Effector CD8-positive, alpha-beta T cell (primary cell): ENCODE measurements at places on chromosomes 7 and 10.

DNA sequence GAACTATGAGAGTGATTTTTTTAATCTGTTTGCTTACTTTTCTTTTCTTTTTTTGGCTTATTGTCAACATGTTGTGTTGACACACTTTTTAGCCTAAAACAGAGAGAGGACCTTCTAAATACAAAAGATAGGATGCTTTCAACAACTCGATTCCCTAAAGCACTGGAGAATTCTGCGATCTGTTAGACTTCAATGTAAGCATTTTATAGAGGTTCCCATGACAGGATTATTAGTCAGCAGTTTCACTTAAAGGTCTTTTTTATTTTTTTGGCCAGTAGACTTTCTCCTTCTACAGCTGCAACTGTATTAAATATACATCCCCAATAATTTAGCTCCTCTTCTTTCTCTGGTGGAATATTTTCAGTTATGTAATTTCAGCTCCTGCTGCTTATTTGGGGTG, 12.7 kb upstream of the NRP1 start:
- no peak for DNase-seq

DNA sequence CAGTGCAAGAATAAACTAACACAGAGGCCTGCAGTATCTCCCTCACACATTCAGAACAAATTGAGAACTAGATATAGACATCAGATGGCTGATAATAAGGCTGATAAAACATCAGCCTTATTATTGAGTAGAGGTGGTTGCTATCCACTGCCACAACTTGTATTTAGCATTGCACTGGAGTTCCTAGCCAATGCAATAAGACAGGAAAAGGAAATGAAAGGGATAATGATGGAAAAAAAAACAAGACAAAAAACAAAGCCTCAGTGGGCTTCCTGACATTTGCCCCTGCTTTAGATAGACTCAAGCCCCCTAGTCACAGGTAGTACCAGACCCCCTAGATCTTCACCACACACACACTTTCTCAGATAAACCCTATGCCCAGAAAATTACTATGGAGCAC, 33.2 kb upstream of the ELN start:
- DNase-seq = no peak

- DNase-seq = no peak
These were observed 305.8 kb downstream of the KIF20B start for GRCh38 chr10:90007226-90007625.

DNA sequence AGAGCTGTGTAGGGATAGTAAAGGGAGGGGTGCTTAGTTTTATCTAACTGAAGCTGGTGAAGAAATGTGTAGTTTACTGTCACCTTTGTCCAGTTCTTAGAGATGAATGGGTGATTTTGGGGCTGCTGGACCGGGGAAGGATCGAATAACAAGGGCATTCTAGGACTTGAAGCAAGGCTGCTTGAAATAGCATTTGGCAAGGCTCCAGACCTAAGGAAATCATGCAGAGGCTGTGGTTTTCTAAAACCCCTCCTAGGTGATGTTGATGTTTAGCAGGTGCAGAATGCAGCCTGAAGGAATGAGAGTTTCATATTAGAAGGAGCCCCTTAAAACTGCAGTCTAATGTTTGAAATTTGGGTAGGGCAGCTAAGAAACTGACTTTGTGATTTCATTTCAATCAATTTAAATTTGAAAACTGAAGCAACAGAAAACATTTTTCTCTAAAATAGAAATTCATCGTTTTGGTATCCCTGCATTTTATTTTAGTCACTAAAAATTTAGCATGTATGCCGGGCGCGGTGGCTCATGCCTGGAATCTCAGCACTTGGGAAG, 68.5 kb downstream of the TET1 start:
- DNase-seq = no peak

DNA sequence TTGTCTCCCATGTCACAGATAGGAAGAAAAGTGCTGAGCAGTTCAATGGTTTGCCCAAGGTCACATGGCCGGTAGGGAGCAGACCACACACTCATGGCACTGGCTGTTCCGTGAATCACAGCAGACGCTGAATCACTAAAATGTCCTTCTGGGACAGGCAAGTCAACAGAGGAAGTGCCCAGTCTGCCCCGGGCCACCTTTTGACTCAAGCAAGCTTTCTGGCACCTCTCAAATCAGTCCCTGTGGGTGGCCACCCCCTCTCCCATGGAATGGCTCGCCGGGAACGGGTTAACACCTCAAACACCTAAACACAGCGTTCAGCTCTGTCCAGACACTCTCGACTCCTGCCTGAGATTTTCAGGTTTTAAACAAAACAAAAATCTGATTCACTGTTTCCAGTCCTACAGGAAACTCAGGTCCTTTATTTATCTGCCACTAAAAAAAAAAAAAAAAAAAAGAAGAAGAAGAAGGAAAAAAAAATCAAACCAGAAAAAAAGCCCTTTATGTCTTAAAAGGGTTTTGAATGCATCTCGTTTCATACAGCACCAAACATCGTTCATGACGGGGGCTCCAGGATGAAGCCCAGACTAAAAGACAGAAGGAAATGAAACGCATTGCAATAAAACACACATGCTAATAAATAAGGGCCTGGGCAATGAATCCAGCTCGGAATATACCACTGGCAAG, 15.5 kb downstream of the CARD11 start:
- DNase-seq = no peak

DNA sequence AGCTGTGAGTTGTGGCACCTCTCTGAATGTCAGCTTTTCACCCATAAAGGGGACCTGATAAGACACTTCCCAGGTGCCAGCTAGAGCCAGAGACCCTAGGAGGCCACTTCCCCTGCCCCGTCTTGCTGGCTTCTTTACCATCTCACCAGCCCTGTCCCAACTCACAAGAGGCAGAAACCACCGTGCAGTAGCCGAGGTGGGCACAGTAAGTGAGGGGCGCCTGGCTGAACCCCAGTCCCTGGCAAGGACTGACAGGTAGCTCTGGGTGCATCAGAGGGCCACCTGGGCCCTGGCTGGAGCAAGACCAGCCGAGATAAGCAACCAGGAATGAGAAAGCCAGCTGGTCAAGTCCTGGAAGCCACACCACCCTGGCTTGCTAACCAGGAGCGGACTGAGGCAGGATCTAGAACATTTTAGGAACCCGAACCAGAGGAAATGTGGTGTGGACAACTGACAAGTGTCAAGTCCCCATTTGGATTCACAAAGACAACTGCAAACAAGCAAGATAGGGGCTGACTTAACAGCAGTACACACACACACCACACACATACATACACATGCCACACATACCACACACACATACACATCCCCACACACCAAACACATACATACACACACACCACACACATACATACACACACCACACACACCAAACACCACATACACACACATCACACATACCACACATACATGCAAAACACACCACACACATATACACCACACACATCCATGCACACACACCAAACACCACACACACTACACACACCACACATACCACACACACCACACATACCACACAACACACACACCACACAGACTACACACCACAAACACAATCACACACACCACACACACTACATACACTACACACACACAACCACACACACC, 20.8 kb downstream of the OGDHL start:
- no peak for DNase-seq

DNA sequence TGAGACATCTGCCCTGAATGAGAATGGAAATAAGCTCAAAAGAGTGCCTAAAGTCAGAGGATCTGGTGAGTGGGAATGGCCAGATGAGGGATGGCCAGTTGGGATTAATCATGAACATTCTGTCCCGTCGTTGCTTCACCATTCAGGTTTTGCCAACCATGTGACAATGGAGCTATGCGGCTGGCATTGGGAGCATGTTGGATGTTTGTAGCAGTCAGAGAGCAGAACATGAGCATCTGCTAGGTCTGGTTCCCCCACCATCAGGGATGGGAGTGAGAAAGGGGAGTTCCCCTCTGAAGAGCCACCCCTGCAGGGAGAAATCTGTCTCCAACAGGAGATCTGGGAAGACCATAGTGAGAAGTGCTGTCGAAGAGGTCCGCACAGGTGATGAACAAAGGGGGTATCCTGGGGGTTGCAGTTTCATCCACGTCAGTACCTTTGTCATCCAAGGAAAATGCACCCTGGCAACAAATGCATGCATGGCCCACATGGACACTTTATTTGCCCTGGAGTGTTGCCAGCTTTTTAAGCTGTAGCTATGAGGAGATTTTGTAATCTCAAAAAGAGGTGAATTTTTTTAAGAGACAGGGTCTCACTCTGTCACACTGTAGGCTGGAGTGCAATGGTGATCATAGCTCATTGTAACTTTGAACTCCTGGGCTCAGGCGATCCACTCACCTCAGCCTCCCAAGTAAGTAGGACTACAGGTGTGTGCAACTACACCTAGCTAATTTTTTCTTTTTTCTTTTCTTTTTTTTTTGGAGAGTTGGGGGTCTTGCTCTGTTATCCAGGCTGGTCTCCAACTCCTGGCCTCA, 190.2 kb downstream of the CAMK1D start:
- no peak for DNase-seq

DNA sequence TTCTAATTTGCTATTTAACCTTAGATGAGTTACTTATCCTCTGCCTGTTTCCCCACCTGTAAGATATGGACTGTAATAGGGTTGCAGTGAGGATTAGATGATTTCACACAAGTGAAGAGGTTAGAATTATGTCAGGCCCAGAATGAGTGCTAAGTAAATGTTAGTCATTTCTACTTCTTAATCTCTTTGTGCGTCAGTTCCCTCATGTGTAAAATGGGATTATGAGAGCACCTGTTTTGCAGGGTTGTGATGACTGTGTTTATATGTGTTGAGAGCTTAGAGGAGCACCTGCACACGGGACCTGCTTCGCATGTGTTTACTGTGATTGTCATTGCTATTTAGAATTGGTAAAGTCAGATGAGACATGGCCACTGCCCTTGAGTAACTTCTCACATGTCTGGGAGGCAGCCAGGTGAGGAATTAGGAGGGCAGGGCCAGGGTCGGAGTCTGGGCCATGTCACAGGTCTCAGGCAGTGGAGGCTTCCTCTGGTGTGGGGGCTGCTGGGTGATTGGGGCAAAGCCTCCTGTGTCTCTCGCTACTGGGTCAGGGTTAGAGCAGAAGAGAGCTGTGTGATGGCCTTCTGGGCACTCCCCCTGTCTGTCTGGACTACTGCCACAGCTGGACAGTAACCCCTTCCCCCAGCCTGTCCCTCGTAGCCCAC, 106.7 kb downstream of the WDFY4 start:
- DNase-seq = no peak

DNA sequence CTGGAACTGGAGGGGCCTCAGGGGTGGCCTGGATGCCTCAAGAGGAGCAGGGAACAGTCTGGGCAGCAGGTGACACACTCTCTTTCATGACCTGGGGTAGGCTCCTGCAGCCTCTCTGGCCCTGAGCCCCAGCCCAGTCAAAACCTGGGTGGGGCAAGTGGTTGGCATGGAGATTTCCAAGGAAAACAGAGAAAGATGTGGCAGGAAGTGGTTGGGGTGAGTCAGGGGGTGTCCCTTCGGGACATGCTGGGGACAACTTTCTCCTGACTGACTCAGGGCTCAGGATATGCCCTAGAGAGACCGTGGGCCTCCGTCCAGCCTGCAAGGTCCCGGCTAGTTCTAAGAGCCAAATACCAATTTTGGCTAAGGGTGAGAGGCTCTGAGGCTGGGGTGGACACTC, 2.9 kb downstream of the AQP1 start:
- no peak for DNase-seq

GRCh38 chr7:26592011-26592410, 272.4 kb downstream of the SKAP2 start:
- DNase-seq = no peak

DNA sequence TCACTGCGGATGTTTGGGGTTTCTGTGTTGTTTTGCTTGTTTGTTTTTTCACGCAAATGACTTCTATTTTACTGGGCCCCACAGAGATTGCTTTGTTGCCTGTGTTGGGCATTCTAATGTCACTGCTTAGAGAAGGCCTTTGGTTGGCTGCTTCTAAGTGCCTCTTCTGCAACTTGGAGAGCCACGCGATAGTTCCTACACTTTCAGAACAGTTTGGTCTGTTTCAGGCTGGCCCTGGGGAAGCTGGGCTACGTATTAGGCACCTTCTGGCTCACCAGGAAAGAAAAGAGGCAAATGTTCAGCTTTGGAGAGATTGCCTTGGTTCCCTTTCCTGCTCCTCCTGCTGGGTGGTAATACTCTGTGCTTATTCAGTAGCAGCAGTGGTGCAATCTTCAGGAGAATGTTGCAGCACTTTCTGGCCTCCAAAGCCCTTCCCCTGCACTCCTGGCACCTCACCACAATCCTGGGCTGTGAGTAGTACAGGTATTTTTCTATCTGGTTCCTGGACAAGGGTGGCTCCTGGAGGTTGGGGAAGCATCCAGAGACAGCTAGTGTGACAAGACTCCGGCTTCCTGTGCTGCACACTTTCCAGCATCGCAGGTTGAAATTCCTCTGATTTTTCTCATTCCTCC, 1.2 kb downstream of the ANTXRL start:
- no peak for DNase-seq

- no peak for DNase-seq
These were observed 757.8 kb downstream of the INHBA start for GRCh38 chr7:40944981-40945585.

GRCh38 chr7:139297795-139298194, 43.3 kb upstream of the FMC1 start:
- DNase-seq = no peak

DNA sequence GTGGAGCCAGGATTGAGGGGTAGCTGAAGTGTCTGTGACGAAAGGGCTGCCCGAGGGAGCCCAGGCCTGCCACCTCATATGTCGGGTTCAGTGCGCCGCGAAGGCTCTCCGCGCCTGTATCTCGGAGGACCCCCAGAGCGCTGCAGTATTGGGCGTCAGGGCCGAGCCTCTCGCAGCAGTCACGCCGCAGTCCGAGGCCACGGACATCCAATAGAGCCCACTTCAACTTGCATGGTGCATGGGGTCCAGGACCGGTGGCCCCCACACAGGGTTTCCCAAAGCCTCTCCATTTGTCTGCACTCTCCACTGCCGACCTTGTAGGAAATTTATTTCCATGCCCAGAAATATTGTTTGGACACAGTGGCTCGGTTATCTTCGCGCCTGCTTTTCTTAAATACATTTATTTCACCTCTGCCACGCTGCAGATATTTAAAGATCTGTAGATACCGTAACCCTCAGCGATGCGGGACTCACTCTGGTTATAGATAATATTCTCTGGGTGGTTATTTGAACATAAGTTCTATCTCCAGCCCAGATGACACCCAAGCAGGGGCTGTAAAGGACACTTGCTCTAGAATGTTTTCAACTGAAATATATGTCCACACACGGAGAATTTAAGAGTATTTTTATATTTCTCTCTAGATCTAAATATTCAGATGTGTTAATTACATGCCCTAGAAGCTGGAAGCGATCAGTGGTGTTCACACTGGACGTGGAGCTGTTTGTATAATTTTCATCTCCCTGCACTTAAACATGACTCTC, 5.1 kb upstream of the ZNF503 start:
- DNase-seq = no peak

DNA sequence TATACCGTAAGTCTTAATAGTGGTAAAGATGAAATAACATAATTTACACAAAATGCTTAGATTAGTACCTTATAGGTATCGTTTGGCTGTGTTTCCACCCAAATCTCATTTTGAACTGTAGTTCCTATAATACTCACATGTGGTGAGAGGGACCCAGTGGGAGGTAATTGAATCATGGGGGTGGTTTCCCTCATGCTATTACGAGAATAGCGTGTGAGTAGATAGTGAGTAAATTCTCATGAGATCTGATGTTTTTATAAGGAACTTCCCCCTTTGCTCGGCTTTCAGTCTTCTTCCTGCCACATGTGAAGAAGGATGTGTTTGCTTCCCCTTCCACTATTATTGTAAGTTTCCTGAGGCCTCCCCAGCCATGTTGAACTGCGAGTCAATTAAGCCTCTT, 426.3 kb upstream of the POT1 start:
- DNase-seq = no peak

GRCh38 chr7:131619336-131620305, 63.2 kb upstream of the PODXL start:
- no peak for DNase-seq
